ENCODE measurements at places on chromosomes 1 and 21.

DNA sequence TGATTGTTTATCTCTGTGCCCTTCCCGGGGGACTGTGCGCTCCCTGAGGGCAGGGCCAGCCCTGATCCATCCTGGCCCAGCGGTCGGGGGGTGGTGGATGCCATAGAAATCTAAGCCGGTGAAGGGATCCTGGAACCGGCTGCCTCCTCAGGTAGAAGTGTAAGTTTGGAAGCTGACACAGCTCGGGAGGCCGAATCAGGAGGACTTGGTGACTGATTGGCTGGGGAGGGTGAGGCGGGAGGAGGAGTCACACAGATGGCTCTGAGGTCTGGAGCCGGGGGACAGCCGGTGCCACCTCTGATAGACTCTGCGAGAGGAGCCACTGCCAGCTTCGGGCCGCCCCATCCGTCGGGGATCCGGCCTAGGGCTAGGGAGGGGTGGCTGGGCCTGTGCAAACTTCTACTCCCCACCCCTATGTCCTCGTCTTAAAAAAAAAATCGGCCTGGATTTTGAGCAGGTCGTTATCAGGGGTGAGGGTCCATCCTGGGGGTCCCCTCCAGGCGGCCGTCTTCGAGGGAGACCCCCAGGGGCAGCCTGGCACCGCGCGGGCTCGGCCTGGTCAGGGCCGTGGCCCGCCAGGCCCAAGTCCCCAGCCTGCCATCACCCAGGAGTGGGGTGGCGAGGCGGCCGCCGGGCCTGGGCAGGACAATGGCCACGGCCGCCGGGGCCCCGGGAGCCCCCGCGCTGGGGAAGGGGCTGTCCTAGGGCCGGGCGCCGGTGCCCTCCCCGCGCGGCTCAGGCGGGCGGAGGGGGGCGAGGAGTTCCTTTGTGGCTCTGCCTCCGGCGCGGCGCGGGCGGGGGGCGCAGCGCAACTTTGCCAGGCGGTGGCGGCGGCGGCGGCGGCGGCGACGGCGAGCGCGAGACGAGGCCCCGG, 708 bp upstream of the ZNF362 start:
- DNase-seq = no peak

DNA sequence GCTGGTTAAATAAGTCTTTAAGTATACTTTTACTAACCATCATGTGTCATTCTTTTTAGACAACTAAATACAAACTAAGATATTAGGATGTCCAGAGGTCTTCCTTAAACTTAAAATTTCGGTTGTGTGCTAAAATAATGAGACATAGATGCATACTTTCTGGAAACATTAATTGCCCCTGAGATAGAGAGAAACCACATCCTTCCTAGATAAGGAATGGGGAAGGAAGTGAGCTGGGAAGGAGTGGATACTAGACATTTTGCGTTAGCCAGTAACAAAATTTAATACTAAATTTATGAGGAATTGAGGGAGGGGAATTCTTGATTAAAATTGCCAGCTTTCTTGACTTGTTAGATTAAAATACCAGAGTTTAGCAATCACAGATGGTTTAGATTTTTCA, 37.1 kb upstream of the PTGS2 start:
- DNase-seq = no peak

- no peak for DNase-seq
These were observed 10.4 kb downstream of the ZBTB7B start for GRCh38 chr1:155012776-155013602.

DNA sequence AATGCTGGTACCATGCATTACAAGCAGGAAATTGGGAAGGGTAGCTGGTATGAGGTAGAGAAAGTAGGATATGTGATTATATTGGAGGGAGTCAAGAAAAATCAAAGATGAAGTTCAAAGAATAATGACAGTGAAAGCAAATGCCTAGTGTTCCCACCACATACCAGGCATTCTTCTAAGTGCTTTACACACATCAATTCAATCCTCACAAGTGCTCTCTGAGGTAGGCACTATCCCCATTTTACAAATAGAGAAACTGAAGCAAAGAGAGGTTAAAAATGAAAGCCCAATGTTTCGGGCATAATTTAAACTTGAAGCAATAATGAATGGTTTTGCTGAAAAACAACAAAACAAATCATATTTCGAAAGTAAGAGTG, 40.1 kb upstream of the MCOLN3 start:
- DNase-seq = no peak

GRCh38 chr1:168887381-168887780, 158.4 kb upstream of the DPT start:
- DNase-seq = no peak

Measured in T follicular helper cell (primary cell).